ENCODE measurements at places on chromosomes 7 and 10.

DNA sequence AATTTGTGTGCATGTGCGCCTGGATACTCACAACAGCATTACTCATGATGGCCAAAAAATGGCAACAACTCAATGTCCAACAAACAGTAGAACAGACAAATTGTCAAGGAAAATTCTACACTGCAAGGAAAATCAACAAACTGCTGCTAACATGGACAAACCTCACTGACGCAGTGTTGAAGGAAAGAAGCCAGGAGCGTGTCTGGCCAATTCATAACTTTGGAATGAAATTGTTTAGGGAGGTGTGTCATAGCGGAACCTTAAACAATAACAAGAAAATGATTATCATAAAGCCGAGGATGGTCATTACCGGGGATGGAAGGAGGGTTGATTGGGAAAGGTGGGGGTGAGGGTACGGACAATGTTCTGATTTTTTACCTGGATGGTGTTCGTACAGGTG lies 29.1 kb downstream of the ALOX5 start:
- DNase-seq = no peak

DNA sequence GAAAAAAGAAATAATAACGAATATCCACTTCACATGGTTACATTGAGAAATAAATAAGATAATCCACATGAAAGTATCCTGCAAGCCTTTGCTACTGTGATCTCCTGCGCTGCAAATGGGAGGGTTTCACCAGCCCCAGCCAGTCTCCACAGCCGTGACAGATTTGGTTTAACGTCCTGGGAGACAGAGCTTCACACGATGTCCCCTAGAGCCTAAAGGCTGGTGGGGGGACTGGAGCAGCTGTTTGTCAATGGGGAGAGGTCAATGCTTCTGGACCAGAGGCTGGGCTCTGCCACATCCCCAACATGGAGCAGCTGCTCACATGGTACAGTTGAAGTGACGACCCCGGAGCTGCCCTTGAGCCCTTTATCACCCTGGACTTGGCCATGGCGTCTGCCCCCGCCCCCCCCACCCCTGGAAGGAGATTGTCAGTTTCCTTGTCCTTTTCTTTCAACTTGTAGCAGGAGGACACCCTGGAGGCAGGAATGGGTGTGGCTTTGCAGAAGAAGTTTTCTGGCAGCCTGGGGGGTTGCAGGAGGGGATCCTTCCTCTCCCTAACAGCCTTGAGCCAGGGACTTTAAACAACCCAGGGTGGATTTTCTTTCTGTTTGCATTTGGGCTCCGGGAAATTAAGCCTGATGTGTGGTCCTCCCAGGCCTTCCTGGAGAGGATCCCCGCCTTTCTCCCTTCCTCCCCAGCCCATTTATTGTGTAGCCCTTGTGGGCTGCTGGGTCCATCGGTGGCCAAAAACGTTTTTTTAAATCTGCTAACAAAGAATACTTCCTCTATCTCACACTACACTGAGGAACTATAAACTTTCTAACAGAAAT lies 37.0 kb upstream of the MXI1 start:
- DNase-seq = no peak

DNA sequence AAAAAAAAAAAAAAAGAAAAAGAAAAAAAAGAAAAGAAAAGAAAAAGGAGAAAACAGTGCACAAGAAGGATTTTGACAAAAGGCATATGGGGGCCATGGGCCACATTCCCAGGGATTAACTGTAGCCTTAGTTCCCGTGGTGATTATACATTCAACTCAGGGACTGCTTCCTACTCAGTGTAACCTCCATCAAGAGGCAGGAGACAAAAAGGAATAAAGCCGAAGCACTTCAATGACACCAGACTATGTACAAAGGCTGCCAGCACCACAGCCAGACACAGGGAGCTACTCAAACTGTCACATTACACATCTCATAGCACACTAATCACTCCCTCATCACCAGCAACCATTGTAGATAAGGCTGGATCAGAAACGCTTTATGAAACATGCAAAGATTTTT lies 5.1 kb upstream of the PMPCB start:
- no peak for DNase-seq

- no peak for DNase-seq
Observed at GRCh38 chr7:21938463-21938862, 7.2 kb downstream of the CDCA7L start.

- DNase-seq = no peak
Observed at GRCh38 chr10:123259791-123260190, 105.6 kb downstream of the BUB3 start.

DNA sequence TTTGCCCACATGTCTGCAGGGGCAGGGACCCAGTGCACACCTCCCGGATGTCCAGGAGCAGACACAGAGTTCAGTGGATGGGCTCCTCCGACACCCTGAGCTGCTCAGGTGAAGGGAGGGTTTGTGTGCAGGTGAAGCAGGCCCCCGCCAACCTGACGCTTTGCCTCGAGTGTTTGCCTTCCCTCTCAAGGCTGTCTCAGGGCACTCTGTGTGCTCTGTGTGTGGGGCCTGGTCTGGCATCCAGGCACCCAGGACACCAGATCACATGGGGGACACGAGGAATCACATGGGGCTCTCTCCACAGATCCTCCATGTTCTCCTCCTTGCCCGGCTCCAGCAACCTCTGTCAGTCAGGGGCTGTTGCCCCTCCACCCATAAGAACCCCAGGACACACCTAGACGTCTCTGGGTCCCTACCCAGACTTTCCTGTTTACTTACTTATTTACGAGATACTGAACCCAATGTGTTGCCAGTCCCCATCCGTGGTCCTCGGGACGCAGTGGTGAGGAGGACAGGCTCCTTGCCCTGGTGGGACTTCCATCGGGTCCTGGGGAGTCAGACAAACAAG lies 99.5 kb downstream of the HTR5A start:
- no peak for DNase-seq

DNA sequence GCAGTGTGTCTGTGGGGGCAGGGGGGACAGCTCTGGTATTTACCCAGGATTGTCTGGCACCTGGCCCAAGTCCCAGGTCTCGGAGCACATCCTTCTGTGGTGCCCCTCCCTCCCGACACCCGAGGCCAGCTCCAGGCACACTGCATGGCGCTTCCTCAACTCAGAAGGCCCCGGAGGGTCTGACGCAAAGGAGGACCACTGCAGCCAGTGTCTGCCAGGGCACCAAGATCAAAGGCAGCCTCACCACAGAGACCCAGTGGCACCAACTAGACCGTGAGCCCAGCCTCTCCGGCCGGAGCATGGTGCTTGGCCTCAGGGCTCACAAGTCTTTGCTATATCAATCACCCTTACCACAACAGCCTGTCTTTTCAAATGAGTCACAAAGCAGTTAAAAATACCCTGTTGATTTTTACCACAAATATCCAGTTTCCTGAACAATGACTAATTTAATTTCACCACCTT lies 99.3 kb upstream of the DDC start:
- DNase-seq = peak; percentile 42

DNA sequence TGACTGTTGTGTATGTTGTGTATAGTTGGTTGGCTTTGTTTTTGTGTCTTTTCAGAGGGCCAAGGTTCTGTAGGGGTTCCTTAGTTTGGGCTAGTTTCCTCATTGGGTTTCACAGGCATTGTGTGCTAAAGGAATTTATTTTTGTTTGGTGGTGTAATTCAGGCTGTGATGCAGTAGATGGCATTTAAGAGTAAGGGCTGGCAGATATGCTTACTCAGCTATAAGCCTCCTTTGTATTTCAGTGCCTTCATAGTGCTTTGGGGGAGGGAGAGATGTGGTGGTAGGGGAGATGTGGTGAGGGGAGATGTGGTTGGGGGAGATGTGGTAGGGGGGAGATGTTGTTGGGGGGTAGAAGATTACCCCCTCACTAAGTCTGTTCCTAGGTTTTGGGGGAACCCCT lies 91.7 kb downstream of the SLC25A40 start:
- no peak for DNase-seq

- DNase-seq = no peak
Observed at GRCh38 chr10:6692856-6693255, 112.8 kb upstream of the PRKCQ start.

- DNase-seq = no peak
Observed at GRCh38 chr10:91517394-91517793, 107.2 kb downstream of the HECTD2 start.

- no peak for DNase-seq
Observed at GRCh38 chr7:94149789-94150545, 145.8 kb upstream of the BET1 start.

GRCh38 chr10:31490858-31491504 lies 172.0 kb downstream of the ZEB1 start:
- peak; percentile 26 for DNase-seq

- DNase-seq = no peak
Observed at GRCh38 chr7:1671594-1672451, 1.7 kb downstream of the ELFN1 start.

DNA sequence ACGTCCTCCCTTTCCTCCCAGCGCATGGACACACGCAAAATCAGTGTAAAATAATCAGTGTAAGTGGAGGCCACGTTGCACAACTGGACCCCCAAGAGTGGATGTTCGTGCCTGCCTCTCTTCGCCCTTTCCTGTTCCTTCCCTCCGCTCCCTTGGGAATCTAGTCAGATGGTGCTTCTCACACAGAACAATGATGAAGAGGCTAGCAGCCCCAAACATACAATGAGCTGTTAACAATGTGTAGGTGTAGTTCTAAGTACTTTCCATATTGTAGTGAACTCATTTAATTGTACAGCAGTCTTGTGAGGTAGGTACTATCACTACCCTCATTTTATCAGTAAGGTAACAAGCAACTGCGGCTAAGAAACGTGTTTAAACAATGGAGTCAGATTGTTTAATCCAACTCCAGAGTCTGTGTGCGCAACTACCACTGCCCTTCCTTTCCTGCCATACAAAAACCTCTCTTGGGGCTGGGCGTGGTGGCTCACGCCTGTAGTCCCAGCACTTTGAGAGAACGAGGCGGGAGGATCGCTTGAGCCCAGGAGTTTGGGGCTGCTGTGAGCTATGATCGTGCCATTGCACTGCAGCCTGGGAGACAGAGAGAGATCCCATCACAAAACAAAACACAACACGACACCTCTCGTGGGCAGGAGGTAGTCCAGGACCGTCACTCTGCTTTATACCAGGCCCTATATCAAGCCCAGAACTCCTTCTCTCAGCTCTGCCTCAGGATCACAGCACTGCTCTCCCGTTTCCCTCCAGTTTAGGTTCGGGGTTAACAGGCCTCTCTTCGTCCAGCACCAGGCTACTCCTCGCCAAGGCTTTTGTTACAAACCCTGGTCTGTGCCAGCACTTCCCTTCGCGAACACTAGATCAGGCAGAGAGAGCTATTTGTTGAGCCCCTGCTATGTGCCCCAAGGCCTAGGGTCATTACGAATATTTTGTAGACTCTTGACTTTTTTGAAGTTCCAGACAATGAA lies 1.1 kb downstream of the FKBP9 start:
- peak; percentile 44 for DNase-seq

Data from LoVo (cell line).